ENCODE measurements at places on chromosomes 11 and 22. TPM values are rescaled to one million over a fixed set of nuclear protein-coding genes. Genes with fewer than 3 reads are reported as not detected.

Gene TSPO
- 253 TPM for total RNA-seq

Gene ACTN3
- total RNA-seq: under 0.01 TPM

Gene OR10S1
- total RNA-seq: not detected

Gene KRTAP5-1
- not detected for total RNA-seq

Gene FOLR3
- total RNA-seq: 3.8 TPM

Gene MFNG
- total RNA-seq: under 0.01 TPM

Gene C1QTNF5
- 3.5 TPM for total RNA-seq

Gene OR8D4
- not detected for total RNA-seq

Gene RBMXL2
- 0.11 TPM for total RNA-seq

Gene KMT5B
- 35.2 TPM for total RNA-seq

Gene KLHDC7B
- 0.11 TPM for total RNA-seq

Gene FIBIN
- 65.4 TPM for total RNA-seq

Gene ACRV1
- not detected for total RNA-seq

All from uterine smooth muscle cell (primary cell).